ENCODE measurements at places on chromosomes 5 and 9. TPM values are rescaled to one million over a fixed set of nuclear protein-coding genes. Genes with fewer than 3 reads are reported as not detected.
A peak's percentile ranks its signal among the peaks of the same experiment; 100 is the strongest.

GRCh38 chr5:159773062-159773924 is 143.0 kb upstream of the ADRA1B start:
- peak; percentile 96 for DNase-seq

DNA sequence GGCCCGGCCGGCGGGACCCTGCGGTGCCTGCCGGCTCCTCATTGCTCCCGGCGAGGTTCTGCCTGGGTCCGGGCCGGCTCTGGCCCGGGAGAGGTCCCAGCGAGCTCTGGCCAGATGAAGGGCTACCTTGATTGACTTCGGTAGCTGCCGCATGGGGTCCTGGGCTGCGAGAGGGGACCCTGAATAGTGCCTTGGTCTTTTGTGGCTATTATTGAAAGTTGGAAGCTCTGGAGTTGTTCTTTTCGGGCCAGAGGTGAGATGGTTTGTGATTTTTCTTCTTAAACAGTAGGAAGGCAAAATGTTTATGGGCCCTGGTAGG is 635 bp downstream of the NAA35 start:
- no peak for DNase-seq

The STPG3 gene
- not detected for total RNA-seq

DNA sequence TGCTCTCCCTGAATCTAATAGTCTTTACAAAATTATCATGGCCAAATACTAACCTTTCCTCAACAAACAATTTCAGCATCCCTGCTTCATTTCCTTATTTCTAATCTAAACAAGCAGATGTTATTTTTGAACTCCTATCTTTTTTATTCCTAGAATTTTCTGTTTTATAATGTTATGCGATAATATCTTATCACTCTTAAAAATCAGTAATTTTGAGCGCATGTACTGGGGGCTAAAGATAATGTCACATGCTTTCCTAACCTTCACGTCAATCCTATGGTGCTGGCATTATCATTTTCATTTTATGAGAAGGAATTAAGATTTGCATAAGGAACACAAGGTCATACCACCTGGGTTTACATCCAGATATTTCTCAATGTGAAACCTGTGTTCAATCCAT is 648.0 kb downstream of the BRINP1 start:
- DNase-seq = no peak

DNA sequence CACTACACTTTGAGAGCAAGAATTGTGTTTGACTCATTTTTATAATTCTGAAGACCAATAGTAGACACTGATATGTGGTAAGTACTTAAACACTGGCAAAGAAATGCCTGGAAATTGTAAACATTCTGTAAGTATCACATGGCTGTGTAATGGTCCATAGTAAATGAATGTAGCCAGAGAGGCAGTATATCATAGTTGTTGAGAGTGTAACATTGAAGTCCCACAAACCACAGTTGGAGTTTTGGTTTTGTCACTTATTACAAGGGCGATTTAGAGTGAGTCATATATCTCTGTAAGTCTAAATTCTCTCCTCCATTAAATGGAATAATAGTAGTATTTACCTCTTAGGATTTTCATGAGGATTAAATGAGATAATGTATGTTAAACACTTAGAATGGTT is 181.1 kb upstream of the MEF2C start:
- DNase-seq = no peak

- DNase-seq = no peak
These were observed 248.6 kb downstream of the PDZD2 start for GRCh38 chr5:31887556-31887955.

GRCh38 chr9:517993-518392 is 303.3 kb downstream of the DOCK8 start:
- DNase-seq = no peak

DNA sequence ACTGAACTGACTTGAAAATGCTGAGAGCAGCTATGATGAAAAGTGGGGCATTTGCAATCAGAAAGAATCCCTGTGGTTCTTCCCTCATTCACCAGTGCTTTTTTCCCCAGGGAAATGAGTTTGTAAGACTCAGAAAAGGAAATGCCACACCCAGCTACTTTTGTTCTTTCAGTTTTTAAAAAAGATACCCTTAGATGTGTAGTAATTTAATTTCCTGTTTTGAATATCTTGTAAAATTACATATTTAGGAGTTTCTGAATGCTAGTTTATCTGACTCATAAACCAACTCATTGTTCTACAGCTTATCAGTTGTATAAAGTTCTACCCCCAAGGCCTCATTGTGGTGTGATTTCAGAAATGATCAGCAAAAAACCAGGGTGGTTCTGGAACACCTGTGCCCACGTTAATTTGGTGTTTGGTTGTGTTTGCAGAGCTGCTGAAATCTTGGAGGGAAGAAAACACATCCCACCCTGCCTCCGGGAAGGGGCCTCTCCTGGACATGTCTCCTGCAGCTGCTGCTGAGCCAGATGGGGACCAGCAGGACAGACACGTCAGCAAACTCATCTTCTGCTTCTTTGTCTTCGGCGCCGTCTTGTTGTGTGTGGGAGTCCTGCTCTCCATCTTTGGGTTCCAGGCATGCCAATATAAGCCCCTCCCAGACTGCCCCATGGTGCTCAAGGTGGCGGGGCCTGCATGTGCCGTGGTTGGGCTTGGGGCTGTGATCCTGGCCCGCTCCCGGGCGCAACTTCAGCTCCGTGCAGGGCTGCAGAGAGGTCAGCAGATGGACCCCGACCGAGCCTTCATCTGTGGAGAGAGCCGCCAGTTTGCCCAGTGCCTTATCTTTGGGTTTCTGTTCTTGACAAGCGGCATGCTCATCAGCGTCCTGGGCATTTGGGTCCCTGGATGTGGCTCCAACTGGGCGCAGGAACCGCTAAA is 2.8 kb downstream of the TMEM171 start:
- DNase-seq = peak; percentile 75

GRCh38 chr9:6268826-6269397 is 53.3 kb downstream of the IL33 start:
- DNase-seq = no peak

GRCh38 chr5:155290937-155291336 is 277.4 kb downstream of the KIF4B start:
- no peak for DNase-seq

- no peak for DNase-seq
These were observed 43.1 kb downstream of the GRIA1 start for GRCh38 chr5:153533546-153533945.
